ENCODE measurements at places on chromosomes 6 and 20.

DNA sequence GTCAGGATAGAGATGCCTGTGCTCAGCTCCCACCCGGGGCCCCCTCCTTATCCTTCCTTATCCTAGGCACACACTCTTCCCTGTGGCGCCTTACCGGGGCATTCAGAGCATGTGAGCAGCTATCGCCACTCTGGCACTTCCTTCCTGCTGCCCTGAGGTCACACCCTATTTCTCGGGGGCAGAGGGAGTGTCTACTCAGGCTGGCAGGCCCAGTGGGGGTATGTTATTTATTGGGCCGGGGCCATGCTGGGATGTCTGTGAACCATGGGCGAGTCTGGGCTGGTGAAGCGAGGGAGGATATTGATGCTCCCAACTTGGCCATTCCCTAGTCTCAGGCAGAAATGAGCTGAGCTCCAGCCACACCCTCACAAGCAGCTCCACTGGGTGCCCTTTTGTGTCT lies 3.9 kb upstream of the LY6G6D start:
- DNase-seq, result no peak
- H3K27ac ChIP-seq, result no peak overlapping the region
- no peaks in the 10 kb centered on the region for H3K36me3 ChIP-seq

- H3K4me1 ChIP-seq, result no peaks in the 10 kb centered on the region
- no peaks in the 10 kb centered on the region for H3K27me3 ChIP-seq
- H3K27ac ChIP-seq, result no peak overlapping the region
- no peaks in the 10 kb centered on the region for H3K36me3 ChIP-seq
- H3K4me3 ChIP-seq, result no peak overlapping the region
- no peak for DNase-seq
Measured at GRCh38 chr6:119671105-119671504, 321.5 kb upstream of the MAN1A1 start.

DNA sequence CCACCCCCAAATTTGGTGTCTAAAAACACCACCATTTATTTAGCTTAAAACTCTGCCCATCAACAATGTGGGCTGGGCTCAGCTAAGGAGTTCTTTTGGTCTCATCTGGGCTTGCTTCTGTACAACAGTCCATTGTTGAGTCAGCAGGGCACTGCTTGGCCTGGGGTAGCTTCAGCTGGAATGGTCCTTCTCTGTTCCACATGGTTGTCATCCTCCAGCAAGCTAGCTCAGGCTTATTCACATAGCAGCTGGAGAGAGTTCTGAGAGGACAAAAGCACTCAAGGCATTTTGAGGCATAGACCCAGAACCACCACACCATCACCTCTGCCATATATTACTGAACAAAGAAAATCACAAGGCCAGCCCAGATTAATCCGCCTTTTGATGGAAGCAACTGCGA lies 95.6 kb upstream of the ISM1 start:
- H3K27ac ChIP-seq, result no peak overlapping the region
- no peak for DNase-seq
- peaks cover 9% of the 10 kb centered on the region for H3K36me3 ChIP-seq
- no peak overlapping the region for H3K4me3 ChIP-seq
- no peaks in the 10 kb centered on the region for H3K27me3 ChIP-seq

- H3K27ac ChIP-seq, result no peak overlapping the region
- H3K4me1 ChIP-seq, result no peaks in the 10 kb centered on the region
- no peaks in the 10 kb centered on the region for H3K36me3 ChIP-seq
- H3K27me3 ChIP-seq, result no peaks in the 10 kb centered on the region
- DNase-seq, result no peak
Measured at GRCh38 chr6:81456416-81456815, 296.1 kb downstream of the TENT5A start.

DNA sequence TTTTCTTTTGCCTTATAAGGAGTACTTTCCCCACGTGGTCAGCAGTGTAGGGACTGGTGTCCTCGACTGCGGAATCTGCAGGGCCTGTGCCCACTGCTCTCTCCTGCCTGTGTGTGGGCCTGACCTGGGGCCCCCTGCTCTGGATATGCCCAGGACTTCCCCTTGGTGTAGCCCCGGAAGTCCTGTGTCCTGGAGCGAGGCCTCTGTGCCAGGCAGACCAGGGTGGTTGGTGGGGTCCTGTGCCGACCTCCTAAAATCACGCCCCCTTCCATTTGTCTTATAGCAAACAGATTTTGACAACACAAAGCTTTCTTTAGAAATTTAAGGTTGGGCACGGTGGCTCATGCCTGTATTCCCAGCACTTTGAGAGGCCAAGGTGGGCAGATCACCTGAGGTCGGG lies 64.2 kb downstream of the DLL1 start:
- H3K4me1 ChIP-seq, result peaks cover 21% of the 10 kb centered on the region
- DNase-seq, result no peak
- H3K27me3 ChIP-seq, result no peaks in the 10 kb centered on the region
- H3K36me3 ChIP-seq, result no peaks in the 10 kb centered on the region

DNA sequence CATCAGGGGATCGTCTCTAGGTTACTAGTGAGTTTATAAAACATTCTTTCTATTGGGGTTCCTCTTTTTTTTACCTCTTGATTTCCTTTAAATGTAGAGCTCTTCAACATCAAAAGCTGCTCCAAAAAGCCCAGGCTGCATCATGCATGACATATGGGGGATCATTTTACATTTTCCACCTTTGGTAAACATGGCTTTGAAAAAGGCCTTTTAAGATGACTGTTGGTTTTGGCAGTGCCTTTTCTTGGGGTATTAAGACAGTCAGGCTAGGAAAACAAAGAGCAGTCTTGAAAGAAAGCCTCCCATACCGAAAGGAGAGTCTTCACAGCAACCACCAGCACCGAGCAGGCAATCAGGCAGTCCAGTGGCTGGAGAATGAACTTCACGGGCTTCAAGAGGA lies 73.2 kb downstream of the NPEPL1 start:
- no peak for DNase-seq
- H3K36me3 ChIP-seq, result no peaks in the 10 kb centered on the region
- no peaks in the 10 kb centered on the region for H3K4me1 ChIP-seq
- no peak overlapping the region for H3K4me3 ChIP-seq

GRCh38 chr6:11366183-11366933 lies 133.9 kb upstream of the NEDD9 start:
- H3K4me1 ChIP-seq, result peaks cover 77% of the 10 kb centered on the region
- no peaks in the 10 kb centered on the region for H3K36me3 ChIP-seq
- no peak for DNase-seq

DNA sequence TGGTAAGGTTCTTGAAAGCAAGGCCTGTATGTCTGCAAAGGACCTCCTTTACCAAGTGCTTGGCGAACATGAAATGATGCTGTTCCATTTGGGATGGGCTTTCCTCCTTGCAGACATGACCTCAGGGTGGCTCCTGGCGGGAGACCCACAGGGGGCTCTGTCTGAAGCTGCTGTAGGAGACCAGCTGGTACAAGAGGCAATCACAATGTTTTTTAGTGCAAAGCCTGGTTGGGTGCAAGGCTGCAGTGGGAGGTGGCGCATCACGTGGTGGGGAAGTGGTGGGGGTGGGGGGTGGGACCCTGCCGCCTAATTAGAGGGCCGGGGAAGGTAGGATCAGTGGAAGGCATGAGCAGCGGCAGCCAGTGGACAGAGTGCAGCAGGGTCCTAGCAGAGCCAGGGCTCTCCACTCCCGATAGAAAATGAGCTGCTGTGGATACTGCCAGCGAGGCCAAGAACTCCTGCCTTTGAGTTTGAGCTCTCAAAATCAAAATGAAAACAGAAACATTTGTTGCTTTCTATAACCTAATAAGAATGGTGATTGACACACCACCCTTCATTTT lies 9.1 kb upstream of the ARMC2 start:
- H3K4me3 ChIP-seq, result no peak overlapping the region
- H3K27ac ChIP-seq, result no peak overlapping the region
- H3K27me3 ChIP-seq, result no peaks in the 10 kb centered on the region
- no peaks in the 10 kb centered on the region for H3K36me3 ChIP-seq

DNA sequence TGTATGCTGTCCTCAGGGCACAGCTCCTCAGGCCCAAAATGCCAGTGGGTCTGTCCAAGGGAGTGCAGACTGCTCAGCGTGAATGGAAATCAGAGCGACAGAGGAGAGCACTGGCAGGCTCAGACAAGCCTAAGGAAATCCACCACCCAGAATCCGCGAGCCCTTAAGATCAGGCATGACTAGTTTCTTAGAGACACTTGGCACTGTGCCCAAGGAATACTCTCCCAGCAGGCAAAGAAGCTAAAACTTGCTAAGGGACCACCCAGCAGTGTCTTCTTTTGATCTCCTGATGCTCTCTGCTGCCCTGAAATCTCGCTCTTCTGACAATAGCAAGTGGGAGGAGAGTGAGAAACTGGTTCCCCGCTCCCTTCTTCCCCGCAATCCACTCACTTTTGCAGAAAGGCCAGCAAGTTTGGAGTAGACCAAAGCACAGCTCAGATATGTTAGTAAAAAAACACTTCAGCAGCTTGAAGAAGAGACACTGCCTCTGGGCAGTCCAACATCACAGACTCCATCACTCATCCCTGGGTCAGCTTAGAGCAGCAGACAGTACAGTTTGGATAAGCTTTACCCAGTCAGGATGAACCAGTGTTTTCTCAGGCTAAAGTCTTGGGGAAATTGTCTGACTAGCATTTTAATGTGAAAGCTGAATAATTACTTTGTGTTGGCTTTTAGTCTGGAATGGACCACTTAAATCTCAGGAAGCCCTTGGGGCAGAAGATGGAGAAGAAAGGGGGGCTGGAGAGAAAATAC lies 32.4 kb downstream of the TRAF3IP2 start:
- no peak for DNase-seq
- peaks cover 69% of the 10 kb centered on the region for H3K36me3 ChIP-seq
- H3K27me3 ChIP-seq, result no peaks in the 10 kb centered on the region
- no peak overlapping the region for H3K4me3 ChIP-seq
- peaks cover 42% of the 10 kb centered on the region for H3K4me1 ChIP-seq

- no peaks in the 10 kb centered on the region for H3K27me3 ChIP-seq
- no peak for DNase-seq
- no peaks in the 10 kb centered on the region for H3K36me3 ChIP-seq
- H3K27ac ChIP-seq, result no peak overlapping the region
- H3K4me3 ChIP-seq, result no peak overlapping the region
Measured at GRCh38 chr6:110509617-110510241, 33.3 kb upstream of the SLC22A16 start.

- peak overlapping the region; percentile 56 for H3K4me3 ChIP-seq
- H3K27me3 ChIP-seq, result peaks cover 73% of the 10 kb centered on the region
- peaks cover 30% of the 10 kb centered on the region for H3K4me1 ChIP-seq
- H3K36me3 ChIP-seq, result no peaks in the 10 kb centered on the region
- no peak for DNase-seq
Measured at GRCh38 chr6:165662041-165662748, 846 bp downstream of the PDE10A start.

DNA sequence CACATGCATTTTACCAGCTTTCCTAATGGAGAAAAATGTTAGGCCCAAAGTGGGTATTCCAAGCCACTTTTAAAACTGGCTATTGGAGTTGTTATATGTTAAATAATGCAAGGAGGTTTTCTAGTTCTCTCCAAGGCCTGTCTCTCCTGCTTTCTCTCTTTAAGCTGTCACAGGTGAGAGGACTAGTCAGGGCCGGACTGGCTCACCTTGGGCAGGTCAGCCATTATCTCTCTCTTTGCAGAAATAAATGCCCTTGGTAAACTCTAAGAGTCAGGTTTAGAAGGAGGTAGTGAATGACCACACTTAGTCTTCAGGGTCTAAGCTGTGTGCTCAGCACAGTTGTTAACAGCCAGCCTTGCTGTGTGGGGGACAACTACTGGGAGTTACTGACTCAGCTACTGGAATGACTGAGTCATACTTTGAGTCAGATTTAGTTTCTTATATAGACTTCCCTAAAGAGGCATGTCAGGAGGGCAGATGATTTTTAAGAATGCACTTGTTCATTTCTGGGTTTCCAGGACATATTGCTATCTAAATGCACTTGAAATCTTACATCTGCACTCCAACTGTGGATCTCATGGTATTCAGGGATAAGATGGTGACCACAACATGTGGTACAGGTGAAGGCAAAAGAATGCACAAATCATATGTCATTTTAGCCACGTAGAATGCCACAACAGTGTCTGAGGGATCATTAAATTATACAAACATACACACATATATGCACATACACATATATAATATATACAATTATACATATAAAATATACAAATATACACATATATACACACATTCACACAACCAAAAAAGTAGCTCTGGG lies 719.4 kb downstream of the EPM2A start:
- no peaks in the 10 kb centered on the region for H3K4me1 ChIP-seq
- no peak overlapping the region for H3K27ac ChIP-seq
- no peak for DNase-seq
- no peaks in the 10 kb centered on the region for H3K27me3 ChIP-seq
- no peaks in the 10 kb centered on the region for H3K36me3 ChIP-seq

GRCh38 chr6:56684342-56685101 lies 41.8 kb upstream of the DST start:
- no peaks in the 10 kb centered on the region for H3K36me3 ChIP-seq
- peaks cover 22% of the 10 kb centered on the region for H3K4me1 ChIP-seq
- no peak for DNase-seq
- no peak overlapping the region for H3K4me3 ChIP-seq
- H3K27ac ChIP-seq, result peak overlapping the region; percentile 26
- no peaks in the 10 kb centered on the region for H3K27me3 ChIP-seq

DNA sequence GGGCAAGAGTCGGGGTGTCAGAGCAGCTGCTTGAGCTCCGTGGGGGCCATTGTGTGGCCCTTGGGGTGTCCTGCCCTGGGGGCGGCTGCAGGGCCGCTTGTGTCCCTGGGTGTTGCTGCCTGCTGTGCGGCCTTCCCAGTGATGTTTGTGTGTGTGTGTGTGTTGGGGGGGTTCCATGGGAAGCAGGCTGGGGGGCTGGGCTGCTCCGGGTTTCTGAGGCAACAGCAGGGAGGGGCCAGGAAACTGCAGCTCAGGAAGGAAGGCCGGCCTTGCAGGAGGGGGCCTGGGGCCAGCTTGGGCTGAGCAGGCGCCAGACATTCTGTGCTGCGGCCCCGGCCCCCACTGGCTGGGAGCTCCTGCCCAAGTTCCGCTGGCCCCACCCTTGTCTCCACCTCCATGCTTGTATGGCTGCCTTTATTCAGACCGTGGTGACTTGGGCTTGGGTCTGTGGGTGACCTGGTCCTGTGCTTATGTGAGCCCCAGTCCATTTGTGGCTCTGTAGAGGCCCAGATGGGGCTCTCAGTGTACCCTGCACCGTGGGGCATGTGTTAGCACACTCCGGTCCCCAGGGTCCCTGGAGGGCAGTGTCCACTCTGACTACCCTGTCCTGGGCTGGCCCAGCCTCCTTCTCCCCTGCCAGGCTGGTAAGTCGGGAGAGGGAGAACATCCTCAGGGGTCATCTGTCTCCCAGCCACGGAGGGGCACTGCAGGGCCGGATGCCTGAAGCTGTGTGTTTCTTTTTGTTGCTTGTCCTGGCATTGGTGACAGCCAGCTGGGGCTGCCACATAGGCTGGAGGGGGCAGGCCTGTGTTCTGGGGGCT lies 4.6 kb upstream of the SOX18 start:
- H3K4me3 ChIP-seq, result peak overlapping the region; percentile 30
- peaks cover 50% of the 10 kb centered on the region for H3K4me1 ChIP-seq
- peaks cover 60% of the 10 kb centered on the region for H3K27me3 ChIP-seq
- DNase-seq, result peak; percentile 70
- H3K36me3 ChIP-seq, result no peaks in the 10 kb centered on the region

DNA sequence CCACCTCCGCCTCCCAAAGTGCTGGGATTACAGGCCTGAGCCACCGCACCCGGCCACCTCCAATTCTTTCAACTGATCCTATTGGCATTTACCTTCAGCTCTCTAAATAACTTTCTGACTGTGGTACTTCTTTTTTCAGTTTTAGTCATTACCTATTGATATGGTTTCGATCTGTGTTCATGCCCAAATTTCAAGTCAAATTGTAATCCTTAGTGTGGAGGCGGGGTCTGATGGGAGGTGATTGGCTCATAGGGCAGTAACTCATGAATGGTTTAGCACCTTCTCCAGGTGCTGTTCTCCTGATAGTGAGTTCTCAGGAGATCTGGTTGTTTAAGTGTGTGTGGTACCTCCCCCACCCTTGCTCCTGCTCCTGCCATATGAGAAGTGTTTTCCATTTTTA lies 140.9 kb downstream of the LPA start:
- H3K27me3 ChIP-seq, result no peaks in the 10 kb centered on the region
- no peak overlapping the region for H3K27ac ChIP-seq
- H3K4me3 ChIP-seq, result no peak overlapping the region
- H3K4me1 ChIP-seq, result peaks cover 11% of the 10 kb centered on the region
- no peaks in the 10 kb centered on the region for H3K36me3 ChIP-seq
- no peak for DNase-seq

Data from lower lobe of right lung (tissue), 2 donors.